ENCODE measurements at places on chromosomes 12 and 14. TPM values are rescaled to one million over a fixed set of nuclear protein-coding genes. Genes with fewer than 3 reads are reported as not detected.

The ACOT6 gene
- not detected for total RNA-seq

The SLC17A8 gene
- not detected for total RNA-seq

The RNASE7 gene
- not detected for total RNA-seq

The RPL10L gene
- not detected for total RNA-seq

The CLEC1B gene
- total RNA-seq, result not detected

The KLHDC1 gene
- total RNA-seq, result 5.7 TPM

The HSPB8 gene
- total RNA-seq, result not detected

The MYF6 gene
- not detected for total RNA-seq

The CACNB3 gene
- total RNA-seq, result 2.1 TPM

The CCDC198 gene
- not detected for total RNA-seq

The BICDL1 gene
- 15.1 TPM for total RNA-seq

The TMEM253 gene
- total RNA-seq, result not detected

The NPAS3 gene
- total RNA-seq, result not detected

The AKAP3 gene
- 3.7 TPM for total RNA-seq

The HAL gene
- 0.66 TPM for total RNA-seq

The PRH1 gene
- 27.6 TPM for total RNA-seq

The AMDHD1 gene
- total RNA-seq, result 0.61 TPM

The KCNK10 gene
- total RNA-seq, result 0.07 TPM

The P2RX7 gene
- 2.7 TPM for total RNA-seq

The CLEC4C gene
- total RNA-seq, result 0.44 TPM

Measured in activated B cell treated with CpG ODN at 0.5 μM for 24 hours (primary cell).